ENCODE measurements at places on chromosomes 11 and 22.

GRCh38 chr11:106077609-106078455, at the start of gene AASDHPPT:
TSS of gene AASDHPPT (plus strand) at chr11:106077662. CDS start at chr11:106077711, 49 bp downstream.
- no peak for DNase-seq

DNA sequence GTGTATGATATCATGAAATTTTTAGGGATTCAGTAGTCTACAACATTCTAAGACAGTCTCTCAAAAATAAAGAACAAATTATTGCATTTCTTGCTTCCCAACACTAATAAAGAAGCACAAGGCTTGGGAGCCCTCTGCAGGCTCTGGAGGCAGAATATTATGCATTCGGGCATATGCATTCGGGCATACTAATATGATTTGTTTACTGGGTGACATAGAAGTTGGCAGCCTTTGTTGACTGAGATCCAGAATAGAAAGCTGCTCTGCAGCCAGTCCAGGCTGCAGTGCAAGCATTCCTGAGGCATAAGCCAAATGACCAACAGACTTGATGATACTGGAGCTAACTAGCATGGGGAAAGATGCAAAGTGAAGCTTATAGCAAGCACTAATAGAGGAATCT, 945.5 kb downstream of the OPCML start:
- DNase-seq, result no peak

DNA sequence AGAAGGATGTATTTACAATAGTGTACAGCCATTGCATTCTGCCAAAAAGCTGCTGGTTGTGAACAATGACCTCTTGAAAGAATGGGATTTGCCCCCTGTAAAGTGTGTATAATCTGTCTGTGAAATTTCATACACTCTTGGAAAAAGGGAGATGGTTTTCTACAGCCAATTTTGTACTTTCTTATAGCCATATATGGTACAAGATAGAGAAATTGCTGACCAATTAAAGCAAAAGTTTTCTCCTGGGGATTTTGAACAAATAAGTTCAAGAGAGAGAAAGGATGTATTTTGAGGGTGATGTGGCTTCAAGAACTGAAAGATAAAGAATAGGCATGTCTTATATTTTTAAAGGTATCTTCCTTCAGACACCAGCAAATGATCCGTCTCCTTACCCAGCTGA, 211.0 kb downstream of the NAV2 start:
- DNase-seq, result no peak

DNA sequence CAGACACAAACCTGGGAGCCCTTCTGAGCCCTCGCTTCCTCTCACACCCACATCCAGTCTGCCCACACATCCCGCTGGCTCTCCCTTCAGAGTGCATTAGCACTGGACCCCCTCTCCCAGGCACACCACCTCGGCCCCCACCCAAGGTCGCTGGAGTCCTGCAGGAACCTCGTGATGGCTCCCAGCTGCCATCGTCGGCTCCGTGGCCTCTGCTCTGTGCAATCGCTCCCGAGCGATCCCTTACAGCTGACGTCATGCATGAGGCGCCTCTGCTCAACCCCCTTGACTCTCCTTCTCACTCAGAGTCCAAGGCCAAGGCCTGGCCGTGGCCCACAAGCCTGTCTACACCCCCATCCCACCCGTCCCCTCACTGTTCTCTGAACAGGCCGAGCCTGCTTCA, 183.9 kb downstream of the EFCAB6 start:
- DNase-seq, result no peak

DNA sequence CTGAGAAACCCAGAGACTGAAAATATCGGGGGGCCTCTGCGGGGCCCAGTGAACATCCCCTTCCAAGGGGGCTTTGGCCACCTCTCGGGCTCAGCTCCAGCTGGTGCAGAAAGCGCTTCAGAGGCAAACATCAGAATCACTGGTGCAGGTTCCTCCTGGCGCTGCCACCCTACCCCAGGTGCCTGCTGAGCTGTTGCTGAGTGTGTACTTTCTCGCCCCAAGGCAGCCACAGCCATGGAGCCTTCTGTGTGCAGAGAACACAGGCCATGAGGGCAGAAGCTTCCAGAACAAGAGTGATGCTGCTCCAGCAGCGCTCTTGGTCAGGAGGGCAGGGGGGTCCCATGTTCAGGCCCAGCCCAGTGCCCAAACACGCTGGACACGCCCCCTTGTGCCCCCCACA, 6.3 kb downstream of the DRD4 start:
- no peak for DNase-seq

- no peak for DNase-seq
These were observed 48.3 kb upstream of the PICALM start for GRCh38 chr11:86117001-86117711.

DNA sequence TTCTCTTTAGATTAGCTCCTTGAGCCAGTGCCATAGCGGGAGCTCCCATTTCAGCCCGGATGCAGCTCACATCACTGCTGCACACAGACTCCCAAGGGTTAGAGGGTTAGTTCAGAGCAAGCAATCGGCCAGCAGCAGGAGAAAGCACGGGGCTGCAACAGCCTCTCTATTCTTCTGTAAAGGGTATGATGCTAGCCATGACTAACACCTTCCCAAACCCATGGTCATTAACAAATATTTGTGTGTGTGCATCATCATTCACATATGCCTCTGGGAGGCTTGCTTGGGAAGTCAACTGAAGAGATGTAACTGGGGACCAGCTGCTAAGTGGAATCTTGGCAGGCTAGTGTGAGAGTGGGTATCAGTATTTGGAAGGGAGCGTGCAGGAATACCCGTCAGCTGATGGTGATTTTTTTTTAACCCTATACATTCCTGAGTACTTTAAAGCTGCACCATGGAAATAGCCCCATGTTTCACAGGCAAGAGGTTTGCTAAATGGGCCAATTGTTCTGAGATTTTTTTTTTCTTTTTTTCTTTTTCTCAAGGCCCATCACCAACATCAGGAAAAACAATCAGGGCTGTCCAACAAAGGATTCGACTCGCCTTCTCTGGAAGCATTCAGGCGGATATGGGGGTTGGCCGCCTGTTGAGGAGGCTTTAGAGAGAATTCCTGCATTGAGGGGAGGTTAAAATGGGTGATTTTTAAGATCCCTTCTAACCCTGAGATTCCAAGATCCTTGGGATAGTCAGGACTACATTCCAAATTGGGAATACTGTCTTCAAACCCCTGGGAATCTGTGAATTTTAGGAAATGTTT, 33.2 kb upstream of the CCDC89 start:
- peak; percentile 91 for DNase-seq

GRCh38 chr11:71391796-71392195, 56.4 kb downstream of the DHCR7 start:
- no peak for DNase-seq

DNA sequence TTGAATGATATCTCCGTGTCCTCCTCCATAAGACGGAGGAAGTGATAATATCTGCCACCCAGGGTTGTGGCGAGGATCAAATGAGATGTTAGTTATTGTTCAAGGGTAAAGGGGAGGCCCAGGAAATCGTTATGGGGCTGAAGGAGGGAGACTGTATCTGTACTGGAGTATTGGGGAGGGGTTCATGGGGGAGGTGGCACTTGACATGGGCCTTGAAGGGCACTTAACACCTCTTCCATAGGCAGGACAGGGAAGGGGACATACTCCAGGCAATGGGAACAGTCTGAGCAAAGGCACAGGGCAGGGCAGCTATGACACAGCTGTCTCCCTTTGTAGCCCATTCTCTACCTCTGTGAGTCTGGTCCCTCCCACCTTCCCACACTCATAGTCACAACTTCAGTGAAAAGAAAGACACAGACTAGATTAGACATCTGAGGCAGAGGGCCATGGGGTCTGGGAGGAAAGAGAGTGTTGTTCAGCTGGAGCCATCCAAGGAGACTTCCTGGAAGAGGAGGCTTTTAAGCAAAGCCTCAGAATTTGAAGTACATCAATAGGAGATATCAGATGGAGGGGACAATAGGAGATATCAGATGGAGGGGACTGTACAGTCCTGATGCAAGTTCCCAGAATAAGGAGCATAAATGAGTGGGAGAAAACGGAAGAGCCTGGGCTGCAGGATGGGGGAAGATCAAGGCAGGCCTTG, 15.8 kb upstream of the DGKZ start:
- DNase-seq, result no peak

DNA sequence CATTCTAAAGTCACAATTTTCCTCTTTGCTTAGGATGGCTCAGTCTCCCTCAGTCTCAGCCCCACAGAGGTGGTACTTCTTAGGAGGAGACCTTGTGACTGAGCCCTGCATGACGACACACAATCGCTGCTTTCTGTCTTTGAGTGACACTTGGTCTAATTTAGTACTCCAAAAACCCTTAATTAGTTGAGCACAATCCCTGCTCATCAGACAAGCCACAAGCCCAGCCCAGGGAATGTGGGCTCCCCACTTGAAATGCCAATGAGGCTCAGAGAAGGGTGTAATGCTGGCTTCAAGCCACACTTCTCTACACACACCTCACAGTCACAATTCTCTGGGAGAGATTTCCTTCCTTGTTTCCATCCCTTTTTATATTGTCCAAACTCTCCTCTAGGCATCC, 101.8 kb downstream of the FEZ1 start:
- no peak for DNase-seq

DNA sequence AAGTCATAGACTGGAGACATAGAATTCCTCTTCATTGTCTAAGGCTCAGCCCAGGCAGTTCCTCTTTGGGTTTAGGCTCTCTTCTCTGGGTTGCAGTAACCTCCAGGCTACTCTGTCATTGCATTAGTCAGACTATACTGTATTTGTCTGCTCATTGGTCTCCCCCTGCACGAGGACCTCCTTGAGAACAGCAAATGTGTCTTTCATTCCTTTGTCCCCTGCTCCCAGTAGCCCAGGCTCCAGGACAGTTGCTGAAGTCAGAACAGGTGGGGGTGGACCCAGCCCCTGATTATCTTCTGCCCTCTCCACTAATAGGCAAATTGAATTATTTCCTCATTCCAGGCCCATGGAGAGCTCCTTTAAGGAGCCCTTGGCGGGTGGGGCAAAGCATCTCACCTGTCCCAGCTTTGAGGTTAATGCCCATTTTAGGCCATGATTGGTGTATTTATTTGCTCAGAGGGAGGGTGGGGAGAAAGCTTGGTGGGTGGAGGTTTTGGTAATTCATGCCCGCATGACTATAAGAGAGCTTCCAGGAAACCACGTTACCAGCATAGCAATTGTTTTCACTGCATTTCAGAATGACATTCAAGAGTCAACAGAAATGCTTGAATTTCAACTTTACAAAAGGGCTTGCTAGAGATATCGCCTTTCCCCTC, 40.9 kb downstream of the NAV2 start:
- DNase-seq, result no peak

DNA sequence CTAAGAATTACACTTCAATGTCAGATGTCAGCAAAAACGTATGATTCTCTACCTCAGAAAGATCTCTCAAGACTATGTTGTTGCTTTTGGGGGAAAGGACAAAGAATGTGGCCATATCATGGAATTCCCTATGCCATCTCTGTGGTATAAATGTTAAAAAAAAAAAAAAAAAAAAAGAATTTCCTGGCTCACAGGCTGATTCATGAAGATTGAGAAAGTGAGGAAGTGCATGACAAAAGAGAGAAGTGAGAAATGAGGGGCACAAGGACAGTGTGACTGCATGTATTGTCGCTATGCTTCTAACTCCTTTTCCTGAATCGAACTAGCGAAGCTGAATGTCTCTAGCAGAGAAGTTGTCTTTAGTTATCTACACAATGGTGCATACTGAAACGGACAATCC, 80.6 kb upstream of the CARD18 start:
- no peak for DNase-seq

GRCh38 chr11:77747381-77747969, 73.0 kb downstream of the RSF1 start:
- no peak for DNase-seq

DNA sequence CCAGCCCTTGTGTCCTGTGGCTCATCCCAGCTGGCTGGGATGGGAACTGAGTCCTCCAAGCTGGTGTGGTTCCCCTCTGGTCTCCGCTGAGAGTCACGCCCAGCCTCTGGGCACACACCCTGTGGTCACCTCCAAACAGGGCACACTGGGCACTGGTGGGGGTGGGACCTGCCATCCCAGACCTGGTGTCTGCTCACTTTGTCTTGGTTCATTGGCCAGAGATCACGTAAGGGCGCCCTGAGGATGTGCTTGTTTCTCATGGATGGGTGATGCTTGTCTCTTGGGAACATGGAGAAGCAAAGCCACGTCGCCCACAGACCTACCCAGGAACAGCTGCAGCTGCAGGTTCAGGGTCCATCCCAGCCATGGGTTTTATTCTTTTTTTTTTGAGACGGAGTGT, 43.1 kb downstream of the LRP5 start:
- DNase-seq, result no peak

- no peak for DNase-seq
These were observed 16.1 kb upstream of the EXPH5 start for GRCh38 chr11:108609682-108610081.

- no peak for DNase-seq
These were observed 51.8 kb downstream of the IGSF9B start for GRCh38 chr11:133904818-133905515.

DNA sequence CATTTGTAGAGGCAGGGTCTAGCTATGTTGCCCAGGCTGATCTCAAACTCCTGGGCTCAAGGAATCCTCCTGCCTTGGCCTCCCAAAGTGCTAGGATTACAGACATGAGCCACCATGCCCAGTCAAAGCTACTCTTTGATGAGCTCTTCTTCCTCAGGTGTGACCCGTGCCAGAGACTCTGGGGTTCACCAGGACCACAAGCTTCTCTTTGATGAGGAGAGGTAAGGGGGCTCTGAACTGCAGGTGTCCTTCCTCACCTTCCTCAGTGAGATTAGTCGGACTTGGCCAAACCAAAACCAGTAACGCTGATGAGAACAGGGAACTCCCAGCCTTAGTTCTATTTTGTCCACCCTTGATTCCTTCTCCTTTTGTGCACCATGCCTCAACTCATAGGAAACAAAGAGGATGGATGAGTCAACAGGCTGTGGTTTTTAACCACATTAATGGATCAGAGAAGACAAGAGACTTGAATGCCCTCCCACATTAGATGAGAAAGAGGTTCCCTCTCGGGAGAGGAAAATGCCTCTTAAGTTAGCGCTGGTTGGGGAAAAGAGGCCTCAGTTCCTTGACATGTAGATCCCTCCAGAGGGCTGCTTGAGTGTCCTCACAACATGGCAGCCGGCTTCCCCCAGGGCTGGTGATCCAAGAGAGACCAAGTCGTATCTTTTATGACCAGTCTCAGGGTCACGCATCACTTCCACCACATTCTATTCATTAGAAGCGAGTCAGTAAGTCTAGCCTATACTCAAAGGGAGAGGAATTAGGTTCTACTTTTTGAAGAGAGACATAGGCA, 25.7 kb upstream of the CTR9 start:
- peak; percentile 89 for DNase-seq

Data from non-pigmented ciliary epithelial cell (primary cell).